ENCODE measurements at places on chromosomes 2 and 18.

- DNase-seq: no peak
Observed at GRCh38 chr2:8677646-8678592, 3.9 kb upstream of the ID2 start.

- DNase-seq: no peak
Observed at GRCh38 chr2:236291476-236291875, 27.3 kb upstream of the ASB18 start.

- no peak for DNase-seq
Observed at GRCh38 chr2:23478087-23478932, 93.3 kb downstream of the KLHL29 start.

DNA sequence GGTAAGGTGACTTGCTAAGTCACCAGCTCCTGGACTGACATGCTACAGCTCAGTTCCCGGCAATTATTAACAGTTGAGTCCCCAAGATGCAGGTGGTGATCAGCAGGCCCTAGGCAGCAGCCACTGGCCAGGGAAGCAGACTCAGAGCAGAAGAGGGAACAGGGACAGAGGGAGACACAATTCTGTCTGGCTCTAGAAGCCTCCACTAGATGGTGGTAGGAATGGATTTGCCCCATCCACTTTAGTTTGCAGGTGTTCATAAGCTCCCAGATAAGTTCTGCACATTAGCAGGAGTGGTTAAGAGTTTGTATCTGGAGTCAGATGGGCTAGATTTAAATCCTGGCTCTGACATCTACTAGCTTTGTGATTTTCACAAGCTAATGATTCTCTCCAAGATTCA lies 25.5 kb upstream of the SLC1A4 start:
- no peak for DNase-seq

- peak; percentile 86 for DNase-seq
Observed at GRCh38 chr2:12694990-12695774, 21.6 kb upstream of the TRIB2 start.

GRCh38 chr2:235083822-235084221 lies 132.0 kb downstream of the SH3BP4 start:
- DNase-seq: no peak

DNA sequence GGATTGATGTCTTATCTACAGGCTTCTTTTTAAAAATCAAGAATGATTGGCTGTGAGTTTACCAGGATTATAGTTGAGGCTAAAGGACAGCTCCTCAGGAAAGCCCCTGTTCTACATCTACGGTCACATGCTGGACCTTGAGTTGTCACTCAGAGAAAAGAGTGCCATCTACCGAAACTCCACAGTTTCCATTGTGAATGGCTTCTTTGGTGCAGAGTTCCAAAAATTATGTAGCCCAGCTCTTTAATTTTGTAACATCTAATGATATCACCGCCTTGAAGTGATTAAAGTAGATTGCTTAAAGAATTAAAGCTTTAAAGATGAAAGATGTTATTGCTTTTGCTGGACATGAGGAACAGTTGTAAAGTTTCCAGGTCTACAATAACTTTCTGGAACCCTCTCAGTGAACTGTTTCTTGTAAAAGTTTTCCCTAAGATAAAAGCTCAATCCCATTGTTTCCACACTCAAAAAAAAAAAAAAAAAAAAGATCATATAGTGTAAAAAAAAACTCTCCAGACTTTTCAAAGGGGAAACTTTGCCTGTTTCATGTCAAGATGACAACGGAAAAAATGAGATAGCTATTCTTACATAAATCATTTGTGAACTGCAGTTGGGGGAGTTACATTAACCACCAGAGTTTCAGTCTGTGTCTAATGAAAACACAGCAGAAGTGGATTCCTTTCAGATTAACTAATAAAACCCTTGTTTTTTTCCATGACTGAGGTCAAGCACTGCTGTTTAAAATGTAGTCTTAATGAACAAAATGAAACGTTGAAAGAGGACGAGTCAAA lies 4.3 kb downstream of the COL3A1 start:
- no peak for DNase-seq

DNA sequence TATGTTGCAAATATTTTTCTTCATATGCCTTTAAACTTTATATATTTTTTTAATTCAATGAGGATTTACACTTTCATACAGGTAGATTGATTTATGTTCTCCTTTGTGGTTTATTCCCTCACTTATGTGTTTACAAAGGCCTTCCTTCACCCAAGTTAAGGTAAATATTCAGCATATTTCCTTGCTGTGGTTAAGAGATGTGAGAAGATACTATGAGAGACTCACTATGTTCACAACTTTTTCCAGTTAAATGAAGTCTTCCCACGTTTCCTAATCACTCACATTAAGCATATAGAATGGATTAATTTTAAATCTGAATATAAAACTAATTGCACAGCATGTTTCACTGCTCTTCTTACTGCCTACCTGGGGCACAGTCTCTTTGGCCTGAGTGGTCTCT lies 597 bp downstream of the PECR start:
- DNase-seq: no peak

All from MV-4-11 (cell line).